ENCODE measurements at places on chromosomes 11 and 22.

GRCh38 chr22:36599771-36600170, 70.8 kb upstream of the EIF3D start:
- DNase-seq = no peak

DNA sequence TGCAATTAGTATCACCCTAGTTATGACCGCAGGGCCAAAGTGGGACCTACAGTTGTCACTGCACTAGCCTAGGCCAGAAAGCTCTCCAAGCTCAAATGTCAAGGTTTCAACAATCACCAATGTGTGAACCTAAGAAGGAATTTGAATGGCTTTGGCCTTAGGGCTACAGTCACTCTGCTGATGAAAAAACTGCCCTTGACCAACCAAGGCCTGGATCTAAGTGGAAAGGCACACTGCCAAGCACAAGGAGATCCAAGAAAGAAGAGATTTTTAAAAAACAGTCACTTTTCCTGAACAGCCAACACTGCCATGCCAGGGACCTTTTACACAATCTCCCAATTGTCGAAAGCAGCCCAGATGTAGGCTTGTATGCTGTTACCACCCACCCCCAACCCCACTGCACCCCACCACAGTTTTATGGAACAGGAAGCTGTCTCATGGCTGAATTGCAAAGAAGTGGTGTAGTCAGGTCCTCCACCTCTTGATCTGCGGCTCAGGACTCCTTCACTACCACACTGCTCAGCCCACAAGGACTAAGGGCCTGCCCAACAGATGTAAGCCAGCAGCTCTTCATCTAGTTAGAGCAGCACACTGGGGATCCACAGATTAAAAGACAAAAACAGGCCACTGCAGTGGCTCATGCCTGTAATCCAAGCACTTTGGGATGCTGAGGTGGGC, 32.9 kb downstream of the SMCO4 start:
- DNase-seq = no peak

DNA sequence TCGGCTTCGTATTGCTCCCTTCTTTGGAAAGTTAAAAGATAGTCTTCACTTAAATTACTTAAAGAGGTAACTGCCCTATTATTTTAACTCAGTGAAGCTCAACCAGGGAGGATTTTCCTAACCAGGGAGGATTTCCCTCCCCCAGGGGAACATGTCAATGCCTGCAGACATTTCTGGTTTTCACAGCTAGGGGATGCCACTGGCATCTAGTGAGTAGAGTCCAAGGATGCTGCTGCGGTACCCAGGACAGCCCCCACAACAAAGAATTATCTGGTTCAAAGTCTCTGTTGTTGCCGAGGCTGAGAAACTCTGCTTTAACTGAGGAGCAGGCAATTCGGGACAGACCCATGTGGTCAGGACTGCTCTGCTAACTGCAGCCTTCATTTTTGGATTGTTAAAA, 82.2 kb downstream of the DEPDC5 start:
- no peak for DNase-seq

- no peak for DNase-seq
These were observed 9.6 kb upstream of the WNT11 start for GRCh38 chr11:76215941-76216340.

GRCh38 chr11:115126515-115127208, 377.6 kb downstream of the CADM1 start:
- no peak for DNase-seq

- DNase-seq = no peak
These were observed 2.0 kb downstream of the FBXO3 start for GRCh38 chr11:33772300-33772699.

DNA sequence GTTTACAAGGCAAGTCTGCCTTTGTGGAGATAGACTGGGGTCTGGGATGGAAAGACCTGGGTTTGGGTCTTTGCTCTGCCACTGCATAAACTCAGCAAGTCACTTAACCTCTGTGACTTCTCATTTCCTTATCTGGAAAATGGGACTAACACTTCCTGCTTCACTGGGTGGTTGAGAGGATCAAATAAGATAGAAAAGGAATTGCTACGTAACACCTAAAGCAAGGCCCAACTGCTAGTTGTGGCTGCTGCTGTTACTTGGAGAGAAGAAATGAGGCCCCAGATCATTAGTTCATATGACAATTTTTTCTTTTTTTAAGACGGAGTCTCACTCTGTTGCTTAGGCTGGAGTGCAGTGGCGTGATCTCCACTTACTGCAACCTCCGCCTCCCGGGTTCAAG, 5.9 kb downstream of the PTPRJ start:
- DNase-seq = no peak

GRCh38 chr11:72023335-72023734, 24.6 kb downstream of the IL18BP start:
- DNase-seq = no peak

GRCh38 chr11:71286701-71287643, 34.6 kb upstream of the SHANK2 start:
- no peak for DNase-seq

- no peak for DNase-seq
These were observed 19.4 kb downstream of the KREMEN1 start for GRCh38 chr22:29092243-29092642.

GRCh38 chr11:9739123-9739900, 75.4 kb downstream of the SWAP70 start:
- no peak for DNase-seq

- no peak for DNase-seq
These were observed 1.4 kb downstream of the TNNI2 start for GRCh38 chr11:1839924-1840779.
